Forelimb muscle (tissue), 1 donor: ENCODE measurements at places on chromosomes 7 and 10. TPM values are rescaled to one million over a fixed set of nuclear protein-coding genes. Genes with fewer than 3 reads are reported as not detected.

FRA10AC1 gene
- polyA plus RNA-seq, result 25.9 TPM

CDNF gene
- polyA plus RNA-seq, result 3.5 TPM

FGF8 gene
- 0.34 TPM for polyA plus RNA-seq

ZNF746 gene
- 9.7 TPM for polyA plus RNA-seq

NME8 gene
- not detected for polyA plus RNA-seq

IFIT3 gene
- polyA plus RNA-seq, result 6.0 TPM

OR9A2 gene
- not detected for polyA plus RNA-seq

SCIN gene
- polyA plus RNA-seq, result 0.34 TPM

GPR85 gene
- 1.8 TPM for polyA plus RNA-seq

TRPV6 gene
- polyA plus RNA-seq, result 0.09 TPM

CHAT gene
- not detected for polyA plus RNA-seq

KDM7A gene
- polyA plus RNA-seq, result 8.4 TPM

ZNF775 gene
- 6.0 TPM for polyA plus RNA-seq

FBXW4 gene
- polyA plus RNA-seq, result 48.3 TPM

SYCE1 gene
- polyA plus RNA-seq, result 0.59 TPM

C1QL3 gene
- 0.38 TPM for polyA plus RNA-seq

WNT8B gene
- polyA plus RNA-seq, result 0.10 TPM

CCDC3 gene
- polyA plus RNA-seq, result 14.6 TPM

TRIM73 gene
- polyA plus RNA-seq, result 4.6 TPM

SCART1 gene
- 1.5 TPM for polyA plus RNA-seq

PTN gene
- polyA plus RNA-seq, result 44.9 TPM

FAM237B gene
- 0.06 TPM for polyA plus RNA-seq

SORCS1 gene
- polyA plus RNA-seq, result 5.1 TPM

CPA2 gene
- 0.49 TPM for polyA plus RNA-seq

RNF133 gene
- polyA plus RNA-seq, result not detected

UNCX gene
- not detected for polyA plus RNA-seq

SRI gene
- 79.2 TPM for polyA plus RNA-seq

IL6 gene
- not detected for polyA plus RNA-seq

SFTPA1 gene
- polyA plus RNA-seq, result not detected

GOLGA7B gene
- 0.06 TPM for polyA plus RNA-seq

JAKMIP3 gene
- 0.57 TPM for polyA plus RNA-seq

NPSR1 gene
- polyA plus RNA-seq, result 0.38 TPM

CLDN4 gene
- 0.49 TPM for polyA plus RNA-seq

IQUB gene
- polyA plus RNA-seq, result 0.47 TPM

RFC2 gene
- polyA plus RNA-seq, result 38.1 TPM
